ENCODE measurements at places on chromosomes 3 and 15.

- no peak for DNase-seq
Measured at GRCh38 chr3:15451216-15452113, 24.1 kb downstream of the EAF1 start.

- no peak for DNase-seq
Measured at GRCh38 chr3:146554151-146554760, 9.8 kb upstream of the PLSCR1 start.

GRCh38 chr3:180693656-180694055, 14.4 kb upstream of the CCDC39 start:
- no peak for DNase-seq

GRCh38 chr3:181919375-181919774, 207.7 kb downstream of the SOX2 start:
- no peak for DNase-seq

DNA sequence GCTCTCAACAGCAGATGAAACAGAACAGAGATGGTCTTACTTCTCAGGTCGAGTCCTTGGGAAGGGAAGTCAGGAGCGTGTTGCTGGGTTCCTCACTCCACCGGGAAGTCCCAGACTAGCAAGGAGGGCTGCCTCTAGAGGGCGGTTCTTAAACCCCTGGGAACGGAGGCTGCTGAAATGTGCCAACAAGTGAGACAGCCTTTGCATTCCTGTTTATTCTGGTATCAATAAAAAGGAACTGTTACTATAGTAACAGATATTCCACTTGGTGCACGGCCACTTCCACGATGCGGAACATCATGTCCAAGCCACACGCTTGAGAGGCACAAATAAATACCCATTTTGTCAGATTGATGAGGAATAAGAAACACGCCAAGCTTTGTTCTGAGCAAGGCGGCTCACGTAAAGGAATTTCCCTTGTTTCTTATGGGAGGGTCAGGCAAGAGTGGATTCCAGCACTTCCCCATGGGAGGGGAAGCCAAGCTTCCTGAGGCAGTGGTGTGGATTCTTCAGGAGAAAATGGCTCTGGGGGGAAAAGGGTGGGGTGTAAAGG, at the start of gene FAM107A:
Gene FAM107A (minus strand): TSS at position 123 of the 553 bp plus-strand sequence. CDS start 7,531 bp downstream, outside the sequence.
- DNase-seq: no peak

GRCh38 chr3:23170291-23170690, 32.8 kb upstream of the UBE2E2 start:
- no peak for DNase-seq
